ENCODE measurements at places on chromosomes 5 and 9. TPM values are rescaled to one million over a fixed set of nuclear protein-coding genes. Genes with fewer than 3 reads are reported as not detected.

POU5F2 gene
- total RNA-seq, result 1.2 TPM

IL33 gene
- total RNA-seq, result not detected

BDP1 gene
- total RNA-seq, result 39.1 TPM

ALDOB gene
- not detected for total RNA-seq

PLAC8L1 gene
- total RNA-seq, result not detected

DNAH5 gene
- total RNA-seq, result 0.56 TPM

GABBR2 gene
- 0.50 TPM for total RNA-seq

MELK gene
- 67.8 TPM for total RNA-seq

SLC45A2 gene
- not detected for total RNA-seq

INSL6 gene
- not detected for total RNA-seq

ZNF454 gene
- 12.8 TPM for total RNA-seq

PCDHGA4 gene
- 7.2 TPM for total RNA-seq

DNA sequence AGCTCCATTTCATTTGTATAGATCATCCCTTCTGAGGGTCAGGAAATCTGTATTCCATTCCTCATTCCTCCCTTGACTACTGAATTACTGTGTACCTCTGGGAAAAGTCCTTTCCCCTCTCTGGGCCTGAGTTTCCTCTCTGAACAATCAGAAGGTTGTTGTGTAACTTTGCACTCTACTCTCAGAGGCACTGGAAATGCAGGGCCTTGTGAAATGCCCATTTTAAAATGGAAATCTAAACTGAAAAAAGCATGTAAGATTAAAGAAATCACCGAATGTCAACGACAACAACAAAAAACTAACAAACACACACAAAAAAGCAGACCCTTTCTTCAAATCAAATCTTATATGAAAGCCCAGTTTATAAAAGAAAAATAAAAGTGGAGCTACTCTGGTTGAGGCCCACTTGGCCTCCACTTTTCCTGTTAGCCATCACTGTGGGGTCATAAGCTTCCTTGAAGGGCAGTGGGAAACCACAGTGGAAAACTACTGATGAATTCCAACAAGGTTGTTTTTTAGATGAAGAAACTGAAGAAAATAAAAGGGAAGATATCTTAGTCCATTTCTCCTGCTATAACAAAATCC, 21.6 kb upstream of the GRPEL2 start:
- no peak for DNase-seq

- no peak for DNase-seq
Observed at GRCh38 chr5:75016896-75017295, 35.5 kb downstream of the GCNT4 start.

- DNase-seq, result no peak
Observed at GRCh38 chr9:131605770-131606590, 60.7 kb downstream of the PRRT1B start.

DNA sequence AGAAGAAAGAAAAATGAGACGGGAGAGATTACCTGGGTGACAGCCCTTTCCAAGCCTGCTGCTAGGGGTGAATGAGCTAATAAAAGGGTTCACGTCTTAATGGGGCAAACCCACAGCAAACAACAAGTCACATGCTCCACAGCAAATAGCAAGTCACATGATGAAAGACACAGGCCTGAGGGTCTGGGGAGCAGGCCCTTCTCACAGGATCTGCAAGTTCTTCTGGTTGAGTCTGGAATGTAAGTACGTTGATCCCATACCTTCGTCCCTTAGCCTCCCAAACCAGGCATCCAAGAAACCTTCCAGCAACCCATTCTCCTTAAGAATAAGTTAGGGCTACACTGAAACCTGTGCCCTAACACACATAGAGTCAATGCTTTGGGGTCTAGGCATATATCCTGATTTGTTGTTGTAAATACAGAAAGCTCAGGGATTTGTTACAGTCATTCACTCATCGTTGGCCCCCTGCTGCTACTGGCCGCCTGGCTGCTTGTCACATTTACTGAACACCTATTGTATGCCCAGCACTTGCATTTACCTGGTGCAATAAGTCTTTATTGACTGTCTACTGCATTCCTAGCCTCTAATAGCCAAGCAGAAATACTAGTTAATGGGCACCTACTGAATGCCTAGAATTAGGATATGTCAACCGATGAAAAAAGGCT, 43.3 kb upstream of the MSX2 start:
- DNase-seq, result peak; percentile 5

DNA sequence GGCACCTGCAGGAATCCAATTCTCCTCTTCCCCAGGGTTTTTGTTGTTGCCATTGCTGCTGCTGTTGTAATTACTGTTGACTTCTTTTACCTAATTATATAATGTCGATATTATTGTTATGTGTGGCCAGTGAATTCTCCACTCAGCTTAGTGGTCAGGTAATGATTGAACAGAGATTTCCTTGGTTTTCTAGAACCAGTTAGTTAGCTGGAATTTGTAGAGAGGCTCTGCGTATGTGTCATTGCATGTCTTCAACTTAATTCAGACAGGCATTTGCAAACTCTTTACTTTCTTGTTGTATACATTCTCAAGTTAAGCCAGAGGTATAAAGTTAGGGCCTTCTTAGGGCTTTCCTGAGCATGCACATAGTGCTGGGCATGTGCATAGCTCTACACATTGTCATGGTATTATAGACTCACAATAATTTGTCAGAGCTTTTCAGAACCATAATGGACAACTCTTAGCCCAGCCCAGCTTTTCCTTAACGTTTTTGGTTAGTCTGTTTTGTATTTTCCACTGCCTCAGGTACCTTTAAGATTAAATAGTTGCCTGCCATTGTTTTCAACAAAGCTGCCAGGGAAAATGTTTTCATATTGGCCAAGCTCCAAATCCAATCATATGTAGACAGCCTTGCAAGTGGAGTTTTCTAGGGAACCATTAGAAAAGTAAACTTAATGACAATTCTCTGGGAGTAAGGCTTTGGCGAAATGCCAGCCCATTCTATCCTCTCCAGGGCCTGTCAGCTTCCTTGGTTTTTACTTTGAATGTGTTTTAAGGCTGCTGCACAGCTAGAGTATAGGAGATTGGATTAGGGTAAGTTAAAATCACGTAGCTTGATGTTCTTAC, 68.1 kb downstream of the UBE2R2 start:
- no peak for DNase-seq

- no peak for DNase-seq
Observed at GRCh38 chr5:144886668-144887067, 716.0 kb downstream of the KCTD16 start.

- no peak for DNase-seq
Observed at GRCh38 chr9:134664446-134664845, 22.8 kb downstream of the COL5A1 start.

DNA sequence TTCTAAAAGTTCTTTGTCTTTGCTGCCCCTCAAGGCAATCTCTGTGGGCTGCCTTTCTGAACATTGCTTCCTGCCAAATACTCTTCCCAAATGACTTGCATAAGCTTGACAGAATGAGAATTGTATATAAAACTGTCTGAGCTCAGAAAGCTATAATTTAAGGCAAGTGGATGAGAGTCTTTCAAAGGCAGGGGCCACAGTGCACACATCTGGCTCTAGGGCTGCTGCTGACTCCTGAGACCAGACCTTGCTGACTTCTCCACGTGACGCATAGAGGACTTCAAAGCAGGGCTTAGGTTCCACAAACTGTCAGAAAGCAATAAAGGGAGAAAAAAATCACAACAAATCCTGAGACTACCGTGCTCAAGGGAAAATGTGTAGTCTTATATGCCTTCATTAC, 79.4 kb upstream of the DIRAS2 start:
- no peak for DNase-seq

- no peak for DNase-seq
Observed at GRCh38 chr9:88015606-88016005, 41.3 kb upstream of the CDK20 start.

DNA sequence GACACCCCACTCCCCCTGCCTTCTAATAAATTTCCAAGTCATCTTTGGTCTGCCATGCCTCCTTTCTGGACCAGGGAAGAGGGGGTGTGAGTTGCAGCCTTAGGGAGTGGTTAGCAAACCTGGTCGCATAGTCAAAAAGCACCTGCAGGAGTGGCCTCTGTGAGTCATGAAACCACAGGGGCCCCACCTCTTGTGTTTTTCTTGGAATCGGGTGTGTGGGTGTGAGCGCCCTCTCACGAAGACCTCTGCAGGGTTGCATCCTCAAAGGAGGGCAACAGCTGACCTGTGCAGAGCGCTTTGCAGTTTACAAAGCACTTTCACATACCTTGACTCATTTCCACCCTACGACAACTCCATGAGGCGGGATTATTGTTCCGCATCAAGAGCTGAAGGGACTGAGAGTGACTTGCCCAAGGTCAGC, 36.8 kb upstream of the TEX48 start:
- DNase-seq, result peak; percentile 19

DNA sequence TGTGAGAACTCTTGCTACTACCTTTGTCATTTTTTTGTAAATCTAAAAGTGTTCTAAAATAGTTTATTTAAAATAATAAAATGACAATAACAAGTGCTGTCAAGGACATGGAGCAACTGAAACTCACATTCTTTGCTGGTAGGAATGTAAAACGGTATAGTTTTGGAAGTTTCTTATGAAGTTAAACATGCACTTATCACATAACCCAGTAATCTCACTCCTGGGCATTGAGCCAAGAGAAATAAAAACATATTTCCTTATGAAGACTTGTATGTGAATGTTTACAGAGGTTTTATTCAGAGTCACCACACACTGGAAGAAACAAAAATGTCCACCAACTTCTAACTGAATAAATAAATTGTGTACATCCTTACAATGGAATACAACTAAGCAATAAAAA, 46.0 kb upstream of the COL15A1 start:
- no peak for DNase-seq

GRCh38 chr5:13581132-13581531, 363.4 kb downstream of the DNAH5 start:
- no peak for DNase-seq

GRCh38 chr5:128259607-128260021, 176.0 kb downstream of the SLC12A2 start:
- DNase-seq, result no peak

- no peak for DNase-seq
Observed at GRCh38 chr5:112119969-112120368, 299.1 kb downstream of the EPB41L4A start.

GRCh38 chr9:16363916-16364315, 506.6 kb downstream of the BNC2 start:
- no peak for DNase-seq

DNA sequence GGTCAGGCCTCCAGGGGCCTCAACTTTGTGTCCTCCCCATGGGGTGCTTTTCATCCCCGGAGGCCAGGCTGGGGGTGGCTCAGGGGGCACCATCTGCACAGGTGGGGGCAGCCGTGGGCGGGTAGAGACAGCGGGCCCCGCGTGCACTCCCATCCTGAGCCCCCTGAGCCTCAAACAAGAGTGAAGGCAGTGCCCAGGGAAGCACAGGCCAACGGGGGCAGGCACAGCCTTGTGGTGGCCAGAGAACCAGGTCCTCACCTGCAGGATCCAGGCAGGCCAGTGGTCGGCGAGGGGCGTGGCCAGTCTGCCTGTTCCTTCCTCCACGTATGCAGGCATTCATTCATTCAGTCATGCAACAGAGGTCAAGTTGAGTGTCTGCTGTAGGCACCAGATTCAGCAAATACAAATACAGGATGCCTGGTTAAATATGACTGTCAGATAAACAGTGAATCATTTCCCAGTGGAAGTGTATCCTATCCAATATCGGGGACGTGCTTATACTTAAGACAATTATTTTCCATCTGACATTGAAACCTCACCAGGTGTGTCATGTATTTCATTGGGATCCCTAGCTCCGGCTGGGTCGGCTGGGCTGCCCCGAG, 22.3 kb downstream of the KCNT1 start:
- no peak for DNase-seq

DNA sequence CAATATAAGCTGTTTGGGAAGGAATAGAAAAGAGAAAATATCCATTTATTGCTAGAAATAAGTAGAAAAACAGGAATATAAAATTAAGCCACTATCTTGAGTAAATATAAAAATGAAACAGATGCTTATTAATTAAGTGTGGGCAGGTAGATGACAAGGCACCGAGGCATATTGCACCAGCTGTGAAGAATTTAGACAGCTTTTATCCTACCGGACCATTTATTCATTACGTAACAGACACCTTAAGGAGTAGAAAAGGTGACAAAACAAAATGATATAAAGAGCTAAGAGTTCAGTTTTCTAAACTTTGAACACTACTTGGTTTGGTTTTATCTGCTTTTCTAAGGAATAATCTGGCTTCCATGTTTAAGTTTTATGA, 404.1 kb downstream of the PTPRD start:
- DNase-seq, result no peak

GRCh38 chr5:14267166-14267838, 124.2 kb downstream of the TRIO start:
- DNase-seq, result no peak

DNA sequence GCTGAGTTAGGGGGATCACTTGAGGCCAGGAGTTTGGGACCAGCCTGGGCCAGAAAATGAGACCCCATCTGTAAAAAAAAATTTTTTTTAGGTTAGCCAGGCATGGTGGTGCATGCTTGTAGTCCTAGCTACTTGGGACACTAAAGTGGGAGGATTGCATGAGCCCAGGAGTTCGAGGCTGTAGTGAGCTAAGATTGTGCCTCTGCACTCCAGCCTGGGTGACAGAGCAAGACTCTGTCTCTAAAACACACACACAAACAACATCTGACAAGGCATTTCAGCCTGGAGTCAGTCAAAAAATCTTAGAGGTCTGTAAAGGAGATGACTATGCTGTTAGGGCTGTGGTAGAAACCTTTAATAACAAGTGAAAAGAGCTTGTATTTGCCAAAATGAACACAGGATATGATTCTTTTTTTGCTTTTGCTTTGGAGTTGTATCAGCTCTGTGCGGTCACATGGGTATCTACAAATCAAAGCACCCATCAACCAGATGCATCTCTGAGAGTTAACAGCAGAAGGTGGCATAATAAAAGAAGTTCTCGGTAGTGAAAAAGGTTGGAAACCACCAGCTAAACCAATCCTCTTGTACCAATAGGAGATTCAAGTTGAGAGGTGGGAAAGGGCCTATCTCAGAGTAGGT, 3.6 kb upstream of the PSMD5 start:
- DNase-seq, result no peak

DNA sequence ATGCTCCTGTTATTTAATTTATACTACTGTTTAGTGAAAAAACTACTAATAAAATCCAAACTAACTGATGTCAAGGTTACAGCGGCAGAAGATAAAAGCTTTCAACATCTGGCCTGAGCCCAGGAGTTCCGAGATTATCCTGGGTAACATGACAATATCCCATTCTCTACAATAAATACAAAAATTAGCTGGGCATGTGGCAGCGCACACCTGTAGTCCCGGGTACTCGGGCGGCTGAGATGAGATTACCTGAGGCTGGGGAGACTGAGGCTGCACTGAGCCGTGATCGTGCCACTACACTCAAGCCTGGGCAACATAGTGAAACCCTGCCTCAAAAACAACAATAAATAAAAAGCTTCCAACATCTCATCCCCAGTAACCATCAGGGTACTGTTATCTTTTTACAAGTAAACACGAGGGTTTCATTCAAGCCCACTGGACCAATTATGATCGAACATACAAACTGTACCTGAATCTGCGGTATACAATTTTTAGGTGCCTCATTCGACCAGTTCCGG, 1.3 kb downstream of the RPL37 start:
- DNase-seq, result no peak

GRCh38 chr9:133762488-133763271, 24.5 kb upstream of the SARDH start:
- no peak for DNase-seq

All from GM23338 (cell line).